NCI-H2081 treated with DMSO at 0.1 percent for 48 hours (cell line): ENCODE measurements at places on chromosomes 4 and X.

DNA sequence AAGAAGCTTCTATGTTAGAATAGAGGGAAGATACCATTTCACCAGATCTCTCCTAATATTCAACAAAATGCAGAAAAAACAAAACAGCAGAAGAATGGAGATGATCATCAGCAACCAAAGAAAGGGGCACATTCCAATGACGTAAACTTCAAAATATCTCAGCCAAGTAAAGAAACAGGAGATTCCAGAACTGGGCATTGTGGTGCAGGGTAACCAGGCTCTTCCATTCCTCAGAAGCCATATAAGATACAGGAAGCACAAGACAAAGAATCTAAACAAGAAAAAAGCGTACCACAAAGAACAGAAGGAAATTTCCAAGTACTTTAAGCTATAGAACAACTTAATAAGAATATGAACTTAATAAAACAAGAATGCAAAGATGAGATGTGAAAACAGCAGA lies 6.9 kb upstream of the ARMCX4 start:
- no peak for DNase-seq

DNA sequence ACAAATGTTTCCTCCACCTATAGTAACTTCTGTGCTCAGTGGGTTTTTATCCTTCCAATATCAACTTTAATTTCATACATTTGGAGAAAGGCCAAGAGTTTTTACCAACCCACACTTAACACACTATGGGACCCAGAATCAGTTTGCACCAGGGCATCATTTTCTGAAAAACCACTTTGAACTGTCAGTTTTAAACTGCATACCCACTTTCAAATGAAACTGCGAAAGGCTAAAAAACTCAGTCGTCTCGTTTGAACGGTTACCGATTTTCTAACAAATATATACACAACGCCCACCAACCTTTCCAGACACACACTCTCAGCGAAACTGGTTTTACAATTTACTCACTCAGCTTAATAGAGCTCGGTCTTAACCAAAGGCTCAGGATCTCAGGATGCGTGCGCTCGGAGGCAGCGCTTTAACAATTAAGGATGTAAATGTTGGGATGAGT lies 376 bp downstream of the ABCG2 start:
- no peak for DNase-seq

- no peak for DNase-seq
Measured at GRCh38 chr4:105002278-105002677, 144.4 kb upstream of the TET2 start.

DNA sequence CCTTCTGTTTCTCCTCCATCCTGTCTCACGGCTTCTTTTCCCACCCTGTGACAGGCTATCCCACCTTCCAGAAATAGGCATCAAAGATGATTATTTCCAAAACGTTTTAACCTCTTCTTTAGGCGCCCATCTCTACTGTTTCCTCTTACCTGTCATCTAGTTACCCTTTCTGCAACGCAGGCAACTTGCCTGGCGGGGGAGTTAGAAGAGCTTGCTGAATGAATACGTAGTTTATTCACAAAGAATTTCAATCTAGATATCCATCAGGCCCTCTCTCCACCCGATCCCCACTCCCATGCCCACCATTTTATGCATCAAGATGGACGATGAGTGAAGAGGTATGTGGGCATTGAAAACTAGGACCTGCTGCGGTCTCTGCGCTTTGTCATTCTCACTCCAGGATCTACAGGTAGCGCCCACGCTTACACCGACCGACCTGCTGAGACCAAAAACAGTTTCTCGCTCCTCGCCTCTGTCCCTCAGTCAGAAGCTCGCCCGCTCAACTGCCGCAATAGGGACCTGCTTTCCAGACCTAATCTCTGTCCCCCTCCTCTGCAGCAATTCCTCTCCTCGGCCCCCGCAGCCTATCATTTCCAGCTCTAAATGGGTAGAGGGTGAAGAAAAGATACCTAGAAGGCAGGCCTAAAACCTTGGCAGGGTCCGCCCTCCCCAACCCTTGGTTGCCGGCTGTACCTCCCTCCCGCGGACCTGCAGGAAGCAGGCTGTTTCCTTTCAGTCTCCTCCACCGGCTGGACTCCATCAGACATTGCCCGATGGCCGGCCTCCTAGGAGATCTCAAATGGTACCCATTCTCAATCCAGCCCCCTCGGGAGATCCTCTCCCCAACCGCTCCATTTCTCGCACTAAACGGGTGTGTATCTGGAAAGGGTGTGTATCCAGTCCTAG lies 624 bp downstream of the BEX5 start:
- DNase-seq = no peak

GRCh38 chrX:68685685-68686084 lies 38.2 kb downstream of the STARD8 start:
- no peak for DNase-seq

DNA sequence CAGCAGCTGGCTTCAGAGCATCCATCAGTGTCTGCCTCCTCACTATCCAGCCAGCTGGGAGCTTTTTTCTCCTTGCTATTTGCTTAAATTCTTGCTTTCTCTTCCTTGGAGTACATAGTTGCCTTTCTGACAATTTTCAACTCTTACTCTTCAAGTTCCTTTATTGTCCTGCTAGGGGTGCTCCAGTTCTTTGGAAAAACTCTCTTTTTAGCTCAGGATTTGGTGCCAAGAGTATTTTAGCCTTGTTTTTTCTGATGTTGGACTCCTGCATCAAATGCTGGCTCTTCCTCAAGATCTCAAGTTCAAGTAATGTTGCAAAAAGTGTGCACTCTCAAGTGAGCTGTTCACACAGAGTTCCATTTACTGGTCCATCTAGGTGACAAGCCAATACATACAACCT lies 126.4 kb downstream of the KDR start:
- DNase-seq = no peak

GRCh38 chr4:136800248-136800647 lies 732.0 kb downstream of the PCDH18 start:
- peak; percentile 94 for DNase-seq

DNA sequence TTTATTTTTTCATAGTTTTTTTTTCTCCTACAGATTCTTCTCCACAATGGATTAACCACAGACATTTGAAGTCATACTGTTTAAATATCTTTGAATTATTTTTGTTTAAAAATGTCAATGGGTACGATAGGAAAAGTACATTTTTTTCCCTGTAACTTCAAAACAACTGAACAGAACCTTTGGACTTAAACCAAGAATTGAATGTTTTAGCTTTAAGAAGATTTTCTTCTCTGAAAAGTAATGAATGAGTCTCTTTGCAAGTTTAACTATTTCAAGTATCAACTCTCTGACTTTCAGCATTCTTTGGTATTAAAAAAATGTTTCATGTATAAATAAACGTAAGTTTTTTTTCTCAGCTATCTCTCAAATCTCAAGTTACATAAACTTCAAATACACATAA lies 364.3 kb downstream of the FBXO8 start:
- DNase-seq = no peak

DNA sequence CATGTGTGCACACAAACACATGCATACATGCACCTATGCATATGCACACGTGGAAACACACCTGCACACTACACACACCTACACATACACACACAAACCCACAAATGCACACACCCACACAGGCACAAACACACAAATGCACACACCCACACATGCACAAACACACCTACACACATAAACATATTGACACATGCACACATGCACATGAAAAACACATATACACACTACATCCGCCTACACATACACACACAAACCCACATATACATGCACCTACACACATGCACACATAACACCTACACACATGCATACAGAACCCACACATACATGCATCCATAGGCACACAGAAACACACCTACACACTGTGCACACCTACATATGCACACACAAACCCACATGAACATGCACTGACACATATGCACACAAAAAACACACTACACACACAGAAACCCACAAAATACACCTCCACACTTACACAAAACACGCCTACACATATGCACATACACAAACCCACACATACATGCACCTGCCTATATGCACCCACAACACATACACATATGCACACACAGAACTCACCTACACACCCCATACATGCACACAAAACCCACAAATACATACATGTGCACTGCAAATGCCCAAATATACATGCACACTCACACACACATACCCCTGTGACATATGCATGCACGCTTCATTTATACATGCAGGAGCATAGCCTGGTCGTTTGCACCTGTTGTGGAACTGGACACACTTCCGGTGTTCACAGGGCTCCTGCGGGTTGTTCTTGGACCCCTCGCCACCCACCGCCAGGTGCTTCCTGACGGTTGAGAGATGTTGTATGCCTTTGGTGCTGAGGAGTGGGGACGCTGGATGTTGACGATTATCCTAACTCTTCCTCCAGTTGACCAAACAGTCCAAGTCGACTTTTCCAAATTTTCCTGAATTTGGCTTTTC lies 22.1 kb downstream of the CD99 start:
- DNase-seq = no peak

DNA sequence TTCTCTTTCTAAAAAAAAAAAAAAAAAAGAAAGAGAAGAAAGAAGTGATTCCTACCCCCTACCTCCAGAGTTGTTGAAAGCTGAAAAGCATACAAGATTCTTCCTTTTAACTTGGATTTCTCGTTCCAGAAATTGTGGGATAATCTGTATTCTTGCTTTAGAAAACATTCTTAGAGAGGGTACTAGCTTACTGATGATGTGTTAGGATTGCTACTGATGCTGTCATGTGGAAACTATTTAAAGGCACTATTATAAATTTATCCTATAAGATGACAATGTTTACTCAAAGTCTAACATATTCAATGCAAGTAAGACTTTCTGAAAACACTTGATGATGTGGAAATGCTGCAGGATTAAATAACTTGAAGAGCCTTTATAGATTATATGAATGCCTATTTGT lies 204.0 kb upstream of the PUDP start:
- no peak for DNase-seq

GRCh38 chr4:188412499-188412898 lies 273.3 kb downstream of the TRIML1 start:
- no peak for DNase-seq

DNA sequence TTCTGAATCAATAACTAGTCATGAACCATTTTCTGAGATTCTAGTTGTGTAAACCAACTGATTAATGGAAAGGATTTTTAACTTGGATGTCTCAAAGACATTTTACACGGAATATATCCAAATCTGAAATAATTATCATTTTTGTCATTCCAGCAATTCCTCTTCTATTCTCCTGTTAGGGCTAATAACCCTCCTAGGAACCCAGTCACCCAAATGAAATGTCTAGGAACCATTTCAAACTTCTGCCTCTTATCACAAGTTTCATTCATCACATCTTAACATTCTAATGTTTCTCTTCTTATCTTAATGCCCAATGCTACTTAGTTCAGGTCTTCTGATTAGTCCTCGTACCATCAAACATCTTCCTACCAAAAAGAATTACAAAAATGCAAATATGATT lies 639.8 kb downstream of the DMD start:
- no peak for DNase-seq

GRCh38 chr4:27568236-27568951 lies 707.8 kb downstream of the STIM2 start:
- no peak for DNase-seq

DNA sequence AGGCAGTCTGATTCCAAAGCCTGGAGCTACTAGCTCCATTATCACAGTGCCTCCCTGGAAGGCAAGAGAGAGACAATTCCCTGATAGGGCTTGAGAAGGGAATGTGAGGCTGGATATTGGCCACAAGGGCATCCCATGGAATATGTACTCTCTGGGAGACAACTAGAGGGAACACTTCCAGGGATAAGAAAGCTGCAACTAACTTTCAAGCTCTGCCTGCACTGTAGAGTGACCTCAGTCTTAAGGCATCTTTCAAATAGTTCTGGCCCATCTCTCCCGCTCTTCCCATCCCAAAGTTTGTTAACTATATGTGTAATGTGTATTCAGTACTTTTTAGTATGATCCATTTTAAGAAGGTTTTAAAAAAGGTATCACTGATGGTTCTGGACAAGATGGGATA lies 13.1 kb upstream of the RNF212 start:
- DNase-seq = no peak

GRCh38 chr4:1866189-1866661 lies 5.0 kb upstream of the NSD2 start:
- no peak for DNase-seq

DNA sequence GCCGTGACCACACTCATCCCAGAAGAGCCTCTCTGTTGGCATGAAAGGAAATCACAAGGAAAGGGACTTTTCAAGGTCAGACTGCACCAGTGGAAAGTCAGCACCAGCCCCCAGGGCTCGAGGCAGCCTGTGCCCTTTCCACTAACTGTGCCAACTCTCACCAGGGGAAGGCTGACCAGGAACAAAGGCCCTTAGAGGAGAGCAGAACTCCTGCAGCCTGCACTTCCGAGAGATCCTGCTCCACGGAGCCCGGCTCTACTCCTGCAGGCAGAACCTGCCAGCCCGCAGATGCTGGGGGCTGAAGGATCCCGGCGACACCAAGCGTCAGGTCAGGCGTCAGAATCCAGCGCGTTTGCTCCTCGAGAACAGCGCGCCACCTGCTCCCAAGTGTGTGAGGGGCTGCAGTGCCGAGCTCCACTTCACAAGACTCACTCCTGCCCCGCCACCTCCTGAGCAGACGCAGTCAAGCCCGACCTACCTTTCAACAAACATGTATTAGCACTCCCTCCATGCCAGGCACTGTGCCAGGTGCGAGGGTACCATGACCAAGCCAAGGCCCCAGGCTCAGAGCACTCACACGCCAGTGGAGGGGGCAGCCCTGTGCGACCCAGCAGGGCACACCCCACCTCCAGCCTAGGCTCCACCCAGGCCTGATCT lies 13.6 kb upstream of the HELT start:
- DNase-seq = no peak

GRCh38 chrX:6134255-6134654 lies 94.4 kb downstream of the NLGN4X start:
- DNase-seq = no peak

- DNase-seq = no peak
Measured at GRCh38 chrX:13693341-13693961, 4.5 kb downstream of the RAB9A start.

- DNase-seq = peak; percentile 35
Measured at GRCh38 chrX:15310117-15310516, 5.3 kb downstream of the ASB11 start.
